ENCODE measurements at places on chromosomes 11 and 22.

DNA sequence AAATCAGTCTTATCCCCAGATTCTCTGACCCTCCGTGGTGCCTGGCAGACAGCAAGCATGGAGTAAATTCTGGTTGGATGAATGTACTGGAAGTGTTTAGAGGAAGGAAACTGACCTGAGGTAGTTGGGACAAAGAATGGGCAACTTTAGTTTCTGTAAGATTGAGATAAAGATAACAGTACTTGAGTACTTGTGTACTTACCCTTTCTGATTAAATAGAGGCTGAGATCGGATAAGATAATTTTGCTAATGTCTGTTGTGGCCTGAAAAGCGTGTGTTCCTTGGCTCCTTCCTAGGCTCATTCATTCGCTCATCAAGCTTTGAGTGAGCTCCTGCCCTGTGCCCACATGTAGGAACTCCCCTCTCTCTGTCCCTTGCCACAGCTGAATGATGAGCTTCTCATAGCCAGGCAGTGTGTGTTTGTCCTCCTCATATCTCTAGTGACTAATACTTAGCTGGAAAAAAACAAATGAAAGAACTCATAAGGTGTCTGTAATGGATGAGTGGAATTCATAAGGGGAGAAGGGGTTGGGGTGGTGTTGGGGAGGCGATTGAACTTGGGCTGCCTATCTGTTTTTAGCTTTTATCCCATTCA lies 118.1 kb downstream of the DBX1 start:
- no peak for DNase-seq

DNA sequence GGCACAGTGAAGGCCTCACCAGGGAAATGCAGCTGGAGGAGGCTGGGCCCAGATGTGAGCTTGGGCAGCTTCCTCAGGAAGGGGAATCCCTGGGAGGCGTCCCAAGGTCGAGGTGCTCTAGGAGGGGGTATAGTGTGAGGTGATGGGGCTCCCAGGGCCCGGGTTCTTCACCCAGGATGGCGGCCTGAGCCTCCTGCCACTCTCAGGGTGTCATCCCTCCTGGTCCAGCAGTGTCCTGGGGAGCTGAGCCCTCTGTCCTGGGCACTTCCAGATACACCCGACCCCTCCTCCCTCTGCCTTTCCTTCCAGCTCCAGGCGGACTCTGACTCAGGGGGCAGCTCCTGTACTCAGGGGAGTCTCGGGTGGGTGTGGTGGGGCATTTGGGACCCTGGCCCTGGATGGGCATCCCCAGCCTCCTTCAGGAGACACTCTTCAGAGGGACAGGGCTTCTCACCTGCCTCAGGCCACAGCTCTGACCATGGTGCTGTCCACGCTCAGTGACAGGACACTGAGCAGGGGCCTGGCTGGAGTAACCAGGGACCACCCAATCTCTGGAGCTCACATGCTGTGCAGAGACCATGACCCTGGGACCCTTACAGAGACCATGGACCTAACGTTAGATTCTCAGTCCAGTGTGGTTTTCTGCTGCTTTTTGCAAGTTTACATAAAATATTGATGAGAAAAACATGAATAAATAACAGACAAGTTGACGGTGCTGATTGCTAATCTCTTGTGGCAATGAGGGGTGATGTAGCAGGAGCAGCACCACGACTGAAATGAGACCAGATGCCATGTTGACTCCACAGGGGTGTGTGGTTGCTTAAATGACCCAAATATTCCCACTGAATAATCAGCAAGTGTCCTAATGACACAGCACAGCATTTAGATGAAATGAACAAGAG lies 101.9 kb downstream of the GGTLC2 start:
- DNase-seq: no peak

DNA sequence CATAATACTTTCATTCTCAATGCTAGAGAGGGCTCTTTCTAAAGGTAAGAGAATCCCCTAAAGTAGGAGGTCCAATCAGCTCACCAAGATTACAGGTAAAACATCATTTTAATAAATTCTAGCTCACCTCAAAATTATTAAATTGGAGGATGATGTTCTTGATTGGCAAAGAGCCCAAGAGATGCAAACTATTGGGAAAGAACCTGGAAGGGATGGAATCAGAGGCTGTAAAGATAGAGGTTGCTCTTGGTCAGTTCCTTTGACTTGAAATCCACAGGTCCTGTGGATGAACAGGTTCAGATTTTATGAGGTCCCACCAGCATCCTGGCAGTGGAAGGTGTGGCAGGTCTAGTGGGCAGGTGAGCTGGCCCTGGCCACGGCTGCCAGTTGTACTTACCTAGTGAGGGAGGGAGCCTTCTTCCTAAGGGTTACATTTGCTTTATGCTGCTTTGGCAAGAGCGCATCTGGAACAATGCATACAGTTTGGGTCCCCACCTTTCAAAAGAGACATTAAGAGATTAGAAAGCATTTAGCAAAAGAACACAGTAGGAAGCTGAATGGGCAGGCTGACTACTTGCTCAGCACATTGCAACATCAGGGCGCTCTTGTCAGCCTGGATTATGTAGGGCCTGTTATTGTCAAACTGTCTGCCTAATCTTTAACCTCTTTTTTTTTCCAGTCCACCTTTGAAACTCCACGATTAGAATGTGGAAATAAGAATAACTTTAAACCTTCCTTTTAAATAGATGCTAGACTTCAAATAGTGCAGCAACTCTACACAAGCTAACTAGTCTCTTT lies 97.0 kb downstream of the RDX start:
- DNase-seq: no peak

- DNase-seq: peak; percentile 81
Measured at GRCh38 chr11:108568195-108568858, 25.2 kb downstream of the EXPH5 start.

GRCh38 chr11:120883404-120884080 lies 140.4 kb upstream of the TBCEL start:
- no peak for DNase-seq

DNA sequence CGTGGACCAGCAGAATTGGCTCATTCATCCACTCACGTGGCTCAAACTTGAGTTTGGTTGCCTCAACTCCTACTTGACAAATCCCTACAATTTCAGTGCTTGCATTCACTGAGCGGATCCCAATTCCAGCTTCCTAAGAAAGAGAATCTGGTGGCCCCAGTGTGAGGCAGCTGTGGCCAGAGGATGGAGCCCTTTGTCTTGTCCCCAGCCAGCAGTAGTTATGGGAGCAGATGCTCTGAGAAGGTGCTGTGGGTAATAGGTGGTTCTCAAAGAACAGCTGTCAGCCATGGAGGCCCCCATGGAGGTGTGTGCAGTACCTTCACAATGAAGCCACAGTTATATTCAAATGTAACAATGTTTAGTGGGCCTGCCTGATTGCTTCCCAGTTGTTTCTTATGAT lies 39.3 kb downstream of the KREMEN1 start:
- no peak for DNase-seq

DNA sequence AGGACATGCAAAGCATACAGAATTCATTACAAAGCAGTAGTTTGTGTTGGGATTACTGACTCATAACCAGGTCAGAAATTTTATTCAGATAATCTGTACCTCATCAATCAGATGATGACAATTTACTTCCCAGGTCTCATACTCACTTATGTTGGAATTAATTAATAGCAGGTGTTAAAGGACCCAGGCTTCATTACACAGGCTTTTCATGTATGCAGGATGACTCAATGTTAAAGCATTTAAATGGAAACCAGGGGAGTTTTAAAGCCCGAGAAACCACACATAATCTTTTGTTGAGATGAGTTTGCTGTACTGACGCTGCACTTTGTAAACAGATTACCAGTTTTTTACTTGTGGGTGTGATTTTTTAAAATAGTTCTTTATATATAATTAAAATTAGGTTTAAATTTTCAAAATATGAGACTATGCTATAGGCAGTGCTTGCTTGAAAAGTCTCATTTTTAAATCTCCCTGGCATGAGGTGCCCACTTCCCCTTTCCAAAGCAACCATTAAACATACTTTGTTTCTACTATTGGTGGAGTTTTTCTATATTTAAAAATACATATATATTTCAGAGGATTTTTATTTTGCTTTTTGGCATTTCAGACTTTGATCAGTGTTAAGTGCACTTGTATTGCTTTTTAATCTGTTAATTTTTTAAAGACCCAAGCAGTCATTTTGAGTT lies 41.0 kb downstream of the CEP57 start:
- DNase-seq: no peak

DNA sequence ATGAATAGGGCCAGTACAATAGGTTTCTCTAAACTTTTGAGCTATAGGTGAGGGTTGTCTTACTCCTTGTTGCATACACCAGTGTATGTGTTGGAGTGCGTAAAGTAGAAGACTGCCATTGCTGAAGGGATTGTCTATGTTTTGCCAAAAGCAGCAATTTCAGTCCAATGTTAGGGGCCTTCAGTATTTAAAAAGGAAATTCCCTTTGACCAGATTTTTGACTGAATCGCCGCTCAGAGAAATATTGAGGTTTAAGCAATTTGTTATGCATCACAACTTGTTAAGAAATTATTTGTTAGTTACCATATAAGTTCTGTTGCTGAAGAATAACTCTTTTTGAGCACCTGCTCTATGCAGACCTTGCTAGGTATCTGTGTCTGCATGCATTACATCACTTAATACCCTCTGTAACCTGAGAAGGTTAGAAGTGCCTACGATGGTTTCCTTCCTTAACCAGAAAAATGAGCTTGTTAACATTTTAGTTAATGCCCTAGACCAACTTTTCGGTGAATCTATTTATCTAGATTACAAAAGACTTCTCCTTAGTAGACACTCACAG lies 33.9 kb downstream of the MMP20 start:
- no peak for DNase-seq

DNA sequence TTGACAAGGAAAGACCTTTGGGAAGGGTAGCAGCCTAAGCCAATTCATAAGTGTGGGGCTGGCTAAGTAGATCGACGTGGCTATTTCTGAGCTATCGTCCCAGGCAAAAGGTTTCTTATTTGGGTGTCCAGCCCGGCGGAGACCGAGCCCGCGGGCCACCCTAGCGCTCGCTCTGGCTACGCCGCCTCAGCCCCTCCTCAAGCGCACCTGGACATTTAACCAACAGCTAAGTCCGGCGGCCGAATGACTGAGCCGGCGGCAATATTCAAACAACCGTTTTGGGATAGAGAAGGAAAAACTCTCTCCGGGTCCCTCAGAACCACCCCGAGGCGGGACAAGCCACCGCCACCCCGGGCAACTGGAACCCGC lies 457 bp downstream of the RNF141 start:
- peak; percentile 33 for DNase-seq

GRCh38 chr11:96367342-96367741 lies 22.4 kb downstream of the CCDC82 start:
- no peak for DNase-seq

DNA sequence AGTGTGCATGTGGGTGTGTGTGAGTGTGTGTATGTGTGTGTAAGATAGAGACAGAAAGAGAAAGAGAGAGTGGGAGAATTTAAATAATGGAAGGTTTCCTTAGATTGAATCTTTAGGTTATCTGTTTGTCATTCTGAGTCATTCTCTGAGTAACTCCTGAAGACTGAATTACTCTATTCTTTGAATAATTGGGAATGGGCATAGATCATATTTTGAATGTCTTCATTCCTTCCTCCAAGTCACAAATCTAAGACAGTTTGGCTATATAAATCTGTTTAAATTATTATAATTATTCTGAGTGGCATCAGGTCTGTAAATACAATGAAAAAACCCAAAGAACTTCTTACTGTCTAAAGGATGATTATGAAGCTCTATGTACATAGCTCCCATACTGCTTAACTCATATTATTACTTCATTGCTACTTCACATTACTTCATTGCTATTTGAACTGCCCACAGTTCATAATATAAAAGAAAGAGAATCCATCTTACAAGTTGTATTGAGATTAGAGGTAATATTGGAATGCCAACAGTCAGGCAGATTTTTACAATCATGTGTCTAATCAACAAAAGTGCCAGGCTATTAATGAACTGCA lies 346.6 kb upstream of the CCDC179 start:
- no peak for DNase-seq

DNA sequence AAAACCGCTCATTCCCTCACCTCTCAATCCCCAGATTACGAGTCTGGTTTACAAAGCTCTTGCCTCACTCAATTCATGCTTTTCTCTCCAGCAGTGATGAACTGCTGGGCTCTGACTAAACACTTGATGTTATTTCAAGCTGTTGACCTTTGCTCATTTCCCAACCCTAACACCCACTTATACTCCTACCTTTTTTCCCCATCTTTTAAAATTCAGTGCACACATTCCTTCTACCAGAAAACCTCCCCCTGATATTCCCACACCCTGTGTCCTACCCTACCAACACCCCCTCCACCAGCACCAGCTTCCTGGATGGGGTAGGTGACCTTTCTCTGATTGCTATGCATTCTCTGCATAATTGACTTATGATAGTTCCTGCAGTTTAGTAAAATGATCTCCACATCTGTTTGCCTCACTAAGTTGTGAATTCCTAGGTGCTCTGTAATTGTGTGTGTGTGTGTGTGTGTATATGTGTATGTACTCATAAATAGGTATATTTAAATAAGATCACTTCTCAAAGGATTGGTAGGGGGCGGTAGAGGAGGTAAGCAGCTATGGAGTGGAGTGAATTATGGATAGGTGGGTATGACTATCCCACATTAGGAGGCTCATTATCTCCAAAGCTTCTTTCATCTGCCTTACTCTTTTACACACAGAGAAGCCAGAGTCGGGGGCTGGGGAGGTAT lies 842 bp downstream of the HEPACAM start:
- DNase-seq: no peak

- DNase-seq: no peak
Measured at GRCh38 chr11:57153448-57153847, 28.3 kb upstream of the LRRC55 start.

GRCh38 chr11:34809191-34810106 lies 106.7 kb downstream of the APIP start:
- no peak for DNase-seq

- no peak for DNase-seq
Measured at GRCh38 chr11:68455485-68455884, 5.1 kb upstream of the PPP6R3 start.

GRCh38 chr11:34680206-34680605 lies 59.3 kb downstream of the EHF start:
- no peak for DNase-seq

GRCh38 chr11:32531528-32531927 lies 52.1 kb upstream of the EIF3M start:
- DNase-seq: no peak

- no peak for DNase-seq
Measured at GRCh38 chr11:68327586-68328370, 15.4 kb downstream of the LRP5 start.

- DNase-seq: peak; percentile 96
Measured at GRCh38 chr11:64448599-64449380, 89.8 kb downstream of the RPS6KA4 start.

DNA sequence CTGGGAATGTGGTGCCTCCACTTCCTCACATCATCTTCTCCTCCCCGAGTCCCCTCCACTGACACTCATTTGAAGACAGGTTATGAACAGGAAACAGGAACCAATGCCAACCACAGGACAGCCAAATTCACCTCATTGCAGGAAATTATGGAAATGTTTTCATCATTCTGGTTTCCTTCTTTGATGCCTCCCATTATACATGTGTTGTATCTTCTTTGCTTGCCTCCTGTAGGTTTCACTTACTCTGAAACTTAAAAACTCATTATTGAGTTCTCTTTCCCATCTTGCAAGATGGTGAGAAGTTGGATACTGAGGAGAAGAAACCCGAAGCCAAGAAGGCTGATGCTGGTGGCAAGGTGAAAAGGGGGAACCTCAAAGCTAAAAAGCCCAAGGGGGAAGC lies 108.5 kb downstream of the PHF21B start:
- DNase-seq: no peak
